ENCODE measurements at places on chromosomes 11 and 22. TPM values are rescaled to one million over a fixed set of nuclear protein-coding genes. Genes with fewer than 3 reads are reported as not detected.

ARHGAP8 gene
- 0.96 TPM for total RNA-seq

FGF3 gene
- total RNA-seq = not detected

BRMS1 gene
- 94.9 TPM for total RNA-seq

TRPM5 gene
- total RNA-seq = not detected

OR11H1 gene
- not detected for total RNA-seq

CHADL gene
- not detected for total RNA-seq

RBMXL2 gene
- not detected for total RNA-seq

EXPH5 gene
- total RNA-seq = 0.03 TPM

OR4C12 gene
- not detected for total RNA-seq

SLC22A8 gene
- total RNA-seq = not detected

SMTNL1 gene
- total RNA-seq = not detected

RAPSN gene
- total RNA-seq = not detected

GGTLC3 gene
- total RNA-seq = not detected

TRIM6 gene
- total RNA-seq = 9.7 TPM

CASP5 gene
- not detected for total RNA-seq

TRIM5 gene
- total RNA-seq = 10.9 TPM

NEFH gene
- total RNA-seq = 0.05 TPM

BIK gene
- 1.5 TPM for total RNA-seq

C22orf23 gene
- total RNA-seq = 0.32 TPM

MEI1 gene
- not detected for total RNA-seq

APOA1 gene
- total RNA-seq = not detected

KCNJ1 gene
- total RNA-seq = not detected

TBX1 gene
- 4.4 TPM for total RNA-seq

OR5AN1 gene
- not detected for total RNA-seq

SLC29A2 gene
- 5.7 TPM for total RNA-seq

EFEMP2 gene
- 1.1 TPM for total RNA-seq

SLC5A1 gene
- total RNA-seq = 0.24 TPM

CCDC89 gene
- total RNA-seq = not detected

POTEH gene
- total RNA-seq = not detected

GGTLC2 gene
- total RNA-seq = not detected

TYR gene
- total RNA-seq = not detected

Data from A549 treated with GW870086 at 1 μM for 4 hours (cell line).